ENCODE measurements at places on chromosomes 6 and 20.

- no peak for DNase-seq
These were observed 61.4 kb downstream of the SYTL3 start for GRCh38 chr6:158711264-158711663.

DNA sequence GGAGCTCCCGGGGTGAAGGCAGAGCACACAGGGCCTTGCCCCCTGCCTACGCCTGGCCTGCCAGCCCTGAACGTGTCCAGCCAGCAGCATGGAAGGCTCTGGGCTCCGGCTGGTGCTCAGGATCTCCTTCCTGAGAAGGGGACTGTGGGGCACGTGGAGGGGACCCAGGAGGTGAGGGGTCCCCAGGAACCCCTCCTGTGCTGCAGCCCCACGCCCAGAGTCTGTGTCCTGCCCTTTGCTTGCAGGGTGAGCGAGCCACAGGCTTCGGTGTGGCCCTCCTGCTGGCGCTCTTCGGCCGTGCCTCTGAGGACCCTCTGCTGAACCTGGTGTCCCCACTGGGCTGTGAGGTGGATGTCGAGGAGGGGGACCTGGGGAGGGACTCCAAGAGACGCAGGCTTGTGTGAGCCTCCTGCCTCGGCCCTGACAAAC, 22.3 kb downstream of the NPEPL1 start:
- no peak for DNase-seq

DNA sequence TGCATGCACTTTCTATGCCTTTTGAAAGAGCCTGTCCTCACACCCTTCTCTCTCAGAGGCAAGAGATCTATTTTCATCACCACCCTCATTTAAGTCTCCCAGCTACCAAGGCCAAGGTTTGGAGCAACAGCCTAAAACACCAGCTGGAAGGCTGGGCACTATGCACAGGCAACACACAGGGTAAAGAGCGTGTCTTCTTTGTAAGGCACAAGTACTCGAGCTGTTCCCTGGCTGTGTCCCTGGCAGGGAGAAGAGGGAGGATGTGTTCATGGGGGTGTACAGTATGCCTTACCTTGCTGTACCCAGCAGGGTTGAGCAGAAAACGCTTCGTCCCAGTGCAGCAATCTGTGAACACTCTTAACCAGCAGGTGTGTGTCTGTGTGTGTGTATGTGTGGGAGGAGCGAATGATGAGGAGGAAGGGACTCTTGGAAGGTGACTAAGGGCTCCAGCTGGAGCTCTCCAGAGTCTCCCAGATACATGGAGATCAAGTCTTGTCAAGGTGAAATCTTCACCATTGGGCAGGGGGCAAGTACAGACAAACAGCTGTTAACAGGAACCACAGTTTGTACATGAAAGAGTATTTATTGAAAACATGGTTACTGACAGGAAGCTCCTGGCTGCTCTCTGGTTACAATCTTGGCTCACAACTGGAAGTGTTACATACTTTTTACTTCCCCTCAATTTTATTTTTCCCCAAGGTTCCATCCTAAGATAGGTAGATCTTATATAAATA, 40.8 kb downstream of the ELMO2 start:
- DNase-seq = no peak

DNA sequence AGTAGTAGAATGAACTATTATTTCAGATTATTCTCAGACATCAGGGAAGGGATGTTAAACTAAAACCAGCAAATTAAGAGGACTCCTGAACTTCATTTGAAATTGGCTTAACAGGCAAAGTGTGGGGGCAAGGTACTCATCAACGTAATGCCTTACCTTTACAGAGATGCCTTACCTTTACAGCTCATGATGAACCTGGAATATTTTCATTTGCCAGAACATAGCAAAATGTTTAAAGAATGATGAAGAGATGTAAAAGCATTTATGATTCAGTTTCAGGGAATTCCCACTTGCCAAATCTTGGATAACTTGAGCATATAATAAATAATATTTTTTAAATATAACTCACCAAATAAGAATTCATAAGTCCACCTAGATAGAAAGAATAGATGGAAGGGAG, 207.5 kb downstream of the TINAG start:
- DNase-seq = no peak

GRCh38 chr20:15033891-15034290, 696.5 kb upstream of the FLRT3 start:
- no peak for DNase-seq

GRCh38 chr6:136666041-136666440, 115.8 kb upstream of the MAP7 start:
- no peak for DNase-seq

- DNase-seq = no peak
These were observed 110.9 kb downstream of the ARMC2 start for GRCh38 chr6:108958900-108959770.

DNA sequence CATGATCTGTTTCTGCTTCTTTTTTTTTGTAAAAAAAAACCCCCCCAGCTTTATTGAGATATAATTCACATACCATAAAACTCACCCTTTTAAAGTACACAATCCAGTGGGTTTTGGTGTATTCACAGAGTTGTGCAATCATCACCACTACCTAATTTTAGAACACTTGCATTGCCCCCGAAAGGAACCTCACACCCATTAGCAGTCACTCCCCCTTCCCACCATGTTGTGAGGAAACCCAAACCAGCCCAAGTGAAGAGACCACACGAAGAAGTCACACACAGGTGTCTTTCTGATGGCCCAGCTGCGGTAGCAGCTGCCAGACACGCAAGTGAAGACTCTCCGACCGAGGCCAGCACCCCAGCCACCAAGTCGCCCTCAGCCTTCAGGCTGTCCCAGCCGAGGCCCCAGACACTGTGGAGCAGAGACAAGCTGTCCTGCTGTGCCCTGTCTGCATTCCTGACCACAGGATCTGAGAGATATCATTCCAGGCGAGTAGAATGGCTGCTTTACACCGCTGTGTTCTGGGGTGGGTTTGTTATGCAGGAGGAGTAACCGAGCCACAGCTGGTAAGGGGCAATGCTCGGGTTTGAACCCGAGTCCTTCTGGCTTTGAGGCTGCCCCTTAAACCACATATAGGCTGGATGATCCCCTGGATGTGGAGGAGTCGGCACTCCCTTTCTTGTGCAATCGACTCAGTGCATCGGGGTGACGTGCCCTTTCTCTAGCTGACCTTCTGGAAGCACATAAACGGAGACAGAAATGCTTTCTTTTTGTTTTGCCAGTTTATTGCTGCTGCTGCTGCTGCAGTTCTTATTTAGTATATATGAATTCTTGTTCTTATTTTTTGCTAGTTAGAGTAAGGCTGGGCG, 59.1 kb upstream of the PTPN1 start:
- DNase-seq = no peak

- no peak for DNase-seq
These were observed 520.8 kb upstream of the HS3ST5 start for GRCh38 chr6:114863610-114864009.

- no peak for DNase-seq
These were observed 23.9 kb downstream of the TRERF1 start for GRCh38 chr6:42427871-42428270.

DNA sequence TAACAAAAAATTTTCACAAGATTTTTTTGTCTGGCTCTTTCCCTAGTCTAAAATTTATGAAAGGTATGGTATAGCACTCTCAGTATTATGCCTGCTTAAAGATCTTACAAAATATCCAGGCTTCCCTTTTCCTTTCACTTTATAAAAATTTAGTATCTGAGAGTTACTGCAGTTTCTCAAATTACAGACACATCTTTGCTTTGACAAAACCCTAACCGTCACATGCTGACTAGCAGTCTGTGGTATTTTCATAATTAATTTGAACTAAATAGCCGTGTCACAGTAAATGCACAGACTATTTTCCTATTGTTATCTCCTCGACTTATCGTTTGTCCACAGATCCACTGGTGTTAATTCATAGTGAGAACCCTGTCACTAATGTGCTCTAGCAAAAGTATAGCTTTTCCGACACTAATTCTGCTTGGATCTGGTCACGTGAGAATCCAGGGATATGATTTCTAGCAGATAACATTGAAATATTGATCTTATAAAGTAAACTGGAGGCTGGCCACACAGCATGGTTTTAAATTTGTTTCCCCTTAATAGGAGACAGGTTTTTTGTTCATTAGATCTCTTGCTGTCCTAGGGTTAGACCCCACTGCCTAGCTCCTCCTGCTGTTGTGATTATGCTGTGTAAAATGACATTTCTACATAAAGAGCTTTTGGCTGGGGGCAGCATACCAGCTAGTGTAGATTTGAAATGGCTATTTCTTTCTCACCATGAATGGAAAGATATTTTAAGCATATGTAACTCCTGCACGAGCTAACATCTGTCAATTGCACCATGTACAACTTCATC, 340.6 kb upstream of the SASH1 start:
- DNase-seq = no peak

DNA sequence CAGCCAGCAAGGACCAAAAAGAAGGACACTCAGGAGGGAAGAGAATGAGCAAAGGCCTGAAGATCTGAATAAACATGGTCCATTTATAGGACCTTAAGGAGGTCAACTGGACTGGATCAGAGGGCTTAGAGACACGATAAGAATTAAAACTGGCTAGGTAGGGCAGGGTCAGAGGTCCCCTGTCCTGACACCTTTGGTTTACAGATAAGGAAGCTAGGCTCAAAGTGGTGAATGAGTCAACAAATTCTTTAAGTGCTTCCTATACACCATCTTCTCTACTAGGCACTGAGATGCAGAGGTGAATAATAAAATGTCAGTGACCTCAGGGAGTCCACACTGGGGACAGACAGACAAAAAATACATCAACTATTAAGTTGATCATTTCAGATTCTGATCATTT, 70.3 kb downstream of the HIVEP2 start:
- no peak for DNase-seq

DNA sequence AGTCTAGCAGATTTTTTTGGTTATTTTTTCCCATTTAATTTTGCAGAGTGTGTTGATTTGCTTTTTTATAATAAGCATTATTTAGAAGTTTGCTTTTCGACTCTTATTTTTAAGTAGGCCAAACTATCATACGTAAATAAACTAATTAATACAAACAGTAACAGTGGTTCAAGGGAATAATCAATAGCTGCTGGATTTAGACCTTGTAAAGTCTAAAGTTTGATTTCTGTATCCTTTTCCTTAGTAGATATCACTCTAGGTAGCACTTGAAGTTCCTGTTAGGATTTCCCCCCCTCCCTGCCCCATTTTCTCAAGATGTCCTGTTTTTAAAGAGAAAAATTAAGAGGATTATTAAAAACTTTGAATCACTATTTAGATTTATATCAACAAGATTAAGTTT, 136.1 kb downstream of the B3GAT2 start:
- no peak for DNase-seq

DNA sequence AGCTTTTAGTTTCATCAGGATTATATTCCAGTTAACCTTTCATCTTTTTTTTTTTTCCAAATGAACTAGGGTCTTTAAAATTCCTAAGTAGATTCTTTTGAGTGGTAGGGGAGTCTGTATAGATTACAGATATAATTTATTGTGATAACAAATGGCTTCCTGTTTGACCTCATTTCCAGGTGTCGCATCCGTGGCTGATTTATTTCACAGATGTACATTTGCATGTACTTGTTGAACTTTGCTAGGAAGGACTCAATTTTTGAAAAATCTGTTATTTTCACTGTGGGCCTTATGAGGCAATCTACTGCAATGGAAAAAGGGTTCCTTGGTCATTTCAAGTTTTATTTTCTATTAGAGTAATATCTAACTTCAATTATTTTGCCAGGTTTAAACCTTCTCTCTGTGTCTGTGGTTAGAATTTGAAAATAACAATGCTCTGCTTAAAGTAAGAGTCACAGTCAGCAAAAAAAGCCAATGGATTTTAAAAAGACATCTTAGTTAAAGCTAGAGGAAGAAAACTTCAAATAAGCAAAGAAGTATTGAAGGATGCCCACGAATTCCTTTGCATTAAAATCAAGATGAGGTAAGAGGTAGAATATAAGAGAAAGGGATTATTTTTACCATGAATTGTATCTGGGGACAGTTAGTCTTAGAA, 57.9 kb downstream of the SAMD5 start:
- no peak for DNase-seq

DNA sequence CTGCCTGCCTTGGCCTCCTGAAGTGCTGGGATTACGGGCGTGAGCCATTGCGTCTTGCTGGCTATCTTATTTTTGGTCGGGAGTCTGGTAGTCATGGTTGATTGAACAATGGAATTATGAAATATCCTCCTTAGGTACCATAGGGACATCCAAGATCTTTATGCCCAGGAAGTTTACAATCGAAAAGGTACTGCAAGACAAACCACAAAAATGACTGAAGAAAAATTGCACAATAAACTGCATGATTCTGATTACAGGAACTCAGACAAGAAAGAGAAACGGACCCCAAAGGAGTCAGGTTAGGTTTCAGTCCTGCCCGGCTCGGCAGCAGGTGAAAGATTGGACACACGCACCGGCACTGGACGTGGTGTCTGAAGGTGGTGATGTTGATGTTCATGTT, 5.3 kb downstream of the SLC26A8 start:
- DNase-seq = no peak

GRCh38 chr20:9286501-9287461, 217.9 kb downstream of the PLCB4 start:
- no peak for DNase-seq

- no peak for DNase-seq
These were observed 940.5 kb upstream of the MANEA start for GRCh38 chr6:94636780-94637385.

GRCh38 chr6:130288065-130288464, 65.3 kb upstream of the SAMD3 start:
- no peak for DNase-seq

GRCh38 chr6:87660226-87660911, 41.7 kb downstream of the AKIRIN2 start:
- DNase-seq = no peak

GRCh38 chr6:150639823-150640331, 40.2 kb downstream of the PLEKHG1 start:
- DNase-seq = no peak

DNA sequence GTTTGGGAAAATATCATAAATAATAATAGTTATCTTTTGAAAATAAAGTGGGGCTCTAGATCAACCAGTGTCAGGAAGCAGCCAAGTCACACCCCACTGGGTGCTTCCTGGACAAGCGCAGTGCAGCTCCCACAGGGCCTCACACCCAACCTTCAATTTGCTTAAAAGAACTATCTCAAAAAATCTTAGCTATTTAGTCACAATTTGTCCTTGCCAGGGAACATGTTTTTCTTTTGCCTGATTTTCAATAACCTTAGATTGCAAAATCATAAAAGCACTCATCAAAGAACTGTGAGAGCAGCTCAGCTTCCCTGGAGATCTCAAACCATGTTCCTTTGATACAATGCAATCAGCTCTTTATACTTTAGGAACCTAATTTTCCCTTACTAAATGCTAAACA, 1.6 kb upstream of the NCOA7 start:
- no peak for DNase-seq

- DNase-seq = no peak
These were observed 915 bp downstream of the TMEM63B start for GRCh38 chr6:44128020-44128917.

DNA sequence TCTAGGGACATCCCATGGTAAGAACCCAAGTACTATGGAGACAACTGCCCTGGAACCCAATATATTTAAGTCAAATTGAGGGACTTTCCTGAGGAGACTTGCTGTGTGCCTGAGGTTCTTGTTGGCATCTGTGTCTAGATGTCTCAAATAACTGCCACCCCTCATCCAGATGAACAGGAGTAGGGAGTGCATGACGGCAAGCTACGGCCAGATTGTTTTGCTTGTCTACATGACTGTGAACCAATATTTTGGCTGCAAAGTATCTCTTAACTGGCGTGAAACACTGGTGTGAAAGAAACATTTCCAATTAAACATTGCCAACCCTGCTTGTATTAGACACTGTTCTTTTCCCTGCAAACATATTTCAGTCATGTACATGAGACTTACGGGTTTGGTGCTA, 52.4 kb upstream of the SIM1 start:
- no peak for DNase-seq
